NCI-H1105 (cell line): ENCODE measurements at places on chromosomes 7 and 10.

- no peak for DNase-seq
These were observed 10.6 kb upstream of the GIMAP4 start for GRCh38 chr7:150556521-150557138.

GRCh38 chr10:99435986-99436638, 5.7 kb upstream of the GOT1 start:
- DNase-seq: peak; percentile 30

DNA sequence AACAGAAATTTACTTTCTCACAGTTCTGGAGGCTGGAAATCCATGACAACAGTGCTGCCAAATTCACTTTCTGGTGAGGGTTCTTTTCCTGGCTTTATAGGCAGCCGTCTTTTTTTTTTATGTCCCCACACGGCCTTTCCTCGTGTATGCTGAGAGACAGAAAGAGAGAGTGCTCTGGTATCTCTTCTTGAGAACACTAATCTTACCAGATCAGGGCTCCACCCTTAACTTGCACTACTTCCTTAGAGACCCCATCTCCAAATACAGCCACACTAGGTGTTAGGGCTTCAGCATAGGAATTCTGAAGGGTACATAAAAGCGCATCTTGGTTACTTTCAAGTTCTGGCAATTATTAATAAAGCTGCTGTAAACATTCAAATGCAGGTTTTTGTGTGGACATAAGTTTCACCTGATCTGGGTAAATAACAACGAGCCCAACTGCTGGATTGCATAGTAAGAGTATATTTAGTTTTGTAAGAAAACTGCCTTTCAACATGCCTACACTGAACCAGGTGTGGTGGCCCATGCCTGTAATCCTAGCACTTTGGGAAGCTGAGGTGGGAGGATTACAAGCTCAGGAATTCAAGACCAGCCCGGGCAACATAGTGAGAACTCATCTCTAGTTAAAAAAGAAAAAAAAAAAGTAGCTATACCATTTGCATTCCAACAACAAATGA, 8.2 kb upstream of the C1GALT1 start:
- DNase-seq: no peak

DNA sequence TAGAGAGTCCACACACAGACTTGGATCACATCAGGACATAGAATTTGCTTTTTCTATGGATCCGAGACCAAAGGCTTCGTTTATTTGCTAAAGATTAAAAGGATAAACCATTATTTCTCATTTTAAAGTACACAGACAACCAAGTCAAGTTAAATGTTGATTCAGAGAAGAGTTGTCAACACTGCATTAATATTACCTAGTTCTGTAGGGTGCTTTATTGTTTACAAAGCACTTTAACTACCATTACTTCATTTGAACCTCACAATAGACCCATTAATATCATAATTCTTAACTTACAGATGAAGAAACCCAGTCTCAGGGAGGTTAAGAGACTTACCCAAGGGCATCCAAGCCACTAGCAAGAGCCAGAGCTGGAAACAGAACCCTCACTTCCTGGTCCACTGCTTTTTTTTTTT, 43.2 kb upstream of the GSAP start:
- DNase-seq: no peak

DNA sequence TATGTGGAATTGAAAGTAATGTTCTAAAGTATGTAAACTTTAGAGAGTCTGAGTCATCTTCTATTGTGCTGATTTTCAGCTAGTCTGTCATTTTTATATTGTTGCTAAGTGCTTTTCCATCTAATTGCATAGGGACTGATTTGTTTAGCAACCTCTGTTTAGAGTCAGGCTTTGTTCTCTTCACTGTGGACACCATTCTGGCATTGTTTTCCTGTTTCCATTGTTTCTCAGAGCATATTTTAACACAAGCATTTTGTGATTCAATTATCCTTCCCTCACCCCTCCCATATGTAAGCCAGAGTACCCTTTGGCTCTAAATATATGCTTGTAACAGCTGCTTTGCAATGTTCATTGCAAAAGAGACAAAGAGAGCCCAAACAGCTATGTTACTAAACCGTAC, 748.4 kb upstream of the PHF14 start:
- no peak for DNase-seq

GRCh38 chr7:2037808-2038522, 194.8 kb downstream of the MAD1L1 start:
- no peak for DNase-seq

GRCh38 chr7:125136341-125136740, 206.7 kb upstream of the POT1 start:
- DNase-seq: no peak

DNA sequence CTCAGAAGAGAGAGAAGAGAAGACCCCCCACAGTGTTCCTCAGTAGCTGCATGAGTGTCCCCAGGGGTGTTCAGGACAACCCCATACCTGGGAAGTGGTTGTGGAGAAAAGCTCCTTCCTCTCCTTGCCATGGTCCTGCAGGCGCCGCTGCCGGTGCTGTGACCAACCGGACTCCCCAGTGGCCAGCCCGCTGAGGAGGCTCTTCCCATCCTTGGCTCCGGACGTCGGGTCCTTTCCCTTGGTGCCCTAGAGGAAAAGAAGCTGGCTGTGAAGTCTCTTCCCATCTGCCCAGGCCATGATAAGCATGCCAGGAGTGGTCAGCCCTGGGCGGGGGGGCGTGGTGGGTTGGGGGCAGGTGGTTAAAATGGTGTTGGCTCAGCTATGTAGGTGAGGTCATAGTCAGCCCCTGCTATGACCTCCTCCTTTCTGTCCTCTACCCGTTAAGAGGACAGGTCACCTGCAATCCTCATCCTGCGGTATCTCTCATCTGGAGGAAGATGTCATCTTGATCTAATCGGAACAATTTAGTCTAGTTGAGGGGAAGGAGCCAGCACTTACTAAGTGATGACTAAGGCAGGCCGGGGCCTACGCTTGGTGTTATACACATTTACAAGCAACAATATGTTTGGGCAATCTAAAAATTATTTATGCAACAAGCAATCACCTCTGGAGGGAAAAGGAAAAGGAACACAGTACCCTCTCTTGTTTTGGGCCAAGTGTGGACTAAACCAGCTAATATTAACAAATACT, 13.2 kb downstream of the WDR91 start:
- DNase-seq: no peak
